ENCODE measurements at places on chromosomes 16 and 17.

GRCh38 chr17:57415751-57416207 is 159.5 kb downstream of the MSI2 start:
- no peak for DNase-seq

- no peak for DNase-seq
Measured at GRCh38 chr16:86050111-86050510, 151.1 kb downstream of the IRF8 start.

DNA sequence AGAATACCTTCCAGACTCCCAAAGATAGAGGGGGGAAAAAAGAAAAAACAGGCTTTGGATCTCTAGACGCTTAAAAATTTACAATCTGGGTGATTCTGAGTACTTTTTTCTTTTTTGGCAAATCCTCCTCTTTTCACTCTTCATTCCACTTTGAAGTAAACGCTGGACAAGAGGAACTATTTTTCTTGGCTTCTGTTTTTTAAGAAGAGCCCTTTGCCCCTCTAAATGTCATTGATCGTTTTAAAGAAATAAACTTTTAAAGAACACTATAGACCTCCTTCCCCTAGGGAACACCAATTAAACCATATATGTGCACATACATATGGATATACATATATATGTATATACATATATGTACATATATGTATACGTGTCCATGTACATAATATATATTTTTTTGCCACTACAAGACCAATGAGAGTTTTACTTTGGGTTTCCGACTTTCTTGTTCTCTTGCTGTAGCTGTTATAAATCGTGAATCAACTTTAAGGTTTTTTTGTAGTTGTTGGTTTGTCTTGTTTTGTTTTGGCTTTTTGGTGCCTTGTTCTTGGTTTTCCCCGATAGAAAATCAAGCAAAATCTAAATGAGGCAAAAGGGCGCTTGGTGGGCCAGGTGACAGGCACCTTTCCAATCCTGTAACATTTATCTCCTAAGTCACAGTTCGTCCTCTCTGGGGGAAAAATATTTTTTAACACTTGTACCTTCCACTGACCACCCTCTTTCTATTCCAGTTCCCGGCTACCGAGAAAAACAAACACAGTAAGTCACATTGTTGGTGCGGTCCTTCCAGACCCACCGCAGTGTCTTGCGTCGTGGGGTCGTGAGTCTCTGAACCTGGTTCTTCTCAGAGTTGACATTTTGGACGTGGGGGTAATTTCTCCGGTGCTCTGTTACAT is 4.4 kb downstream of the FOXF1 start:
- DNase-seq, result no peak

DNA sequence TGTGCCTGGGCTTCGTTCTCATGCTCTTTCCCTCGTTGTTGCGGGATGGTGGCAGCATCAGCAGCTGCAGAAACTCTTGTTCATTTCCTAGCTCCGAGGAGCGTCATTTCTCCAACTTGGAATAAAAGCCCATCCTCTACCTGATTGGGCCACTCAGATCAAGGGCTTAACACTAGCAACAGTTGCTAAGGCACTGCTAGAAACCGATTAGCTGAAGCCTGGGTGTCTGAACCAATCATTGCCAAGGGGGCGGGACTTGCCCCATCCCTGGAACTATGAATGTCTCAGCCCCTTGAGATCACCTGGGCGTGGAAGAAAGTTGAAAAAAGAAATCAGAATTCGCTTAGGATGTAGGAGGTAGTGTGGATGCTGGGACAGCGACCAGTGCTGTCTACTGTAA is 145.3 kb downstream of the FOXL1 start:
- DNase-seq, result no peak

- DNase-seq, result no peak
Measured at GRCh38 chr17:77422104-77422747, 281.5 kb downstream of the SEC14L1 start.

DNA sequence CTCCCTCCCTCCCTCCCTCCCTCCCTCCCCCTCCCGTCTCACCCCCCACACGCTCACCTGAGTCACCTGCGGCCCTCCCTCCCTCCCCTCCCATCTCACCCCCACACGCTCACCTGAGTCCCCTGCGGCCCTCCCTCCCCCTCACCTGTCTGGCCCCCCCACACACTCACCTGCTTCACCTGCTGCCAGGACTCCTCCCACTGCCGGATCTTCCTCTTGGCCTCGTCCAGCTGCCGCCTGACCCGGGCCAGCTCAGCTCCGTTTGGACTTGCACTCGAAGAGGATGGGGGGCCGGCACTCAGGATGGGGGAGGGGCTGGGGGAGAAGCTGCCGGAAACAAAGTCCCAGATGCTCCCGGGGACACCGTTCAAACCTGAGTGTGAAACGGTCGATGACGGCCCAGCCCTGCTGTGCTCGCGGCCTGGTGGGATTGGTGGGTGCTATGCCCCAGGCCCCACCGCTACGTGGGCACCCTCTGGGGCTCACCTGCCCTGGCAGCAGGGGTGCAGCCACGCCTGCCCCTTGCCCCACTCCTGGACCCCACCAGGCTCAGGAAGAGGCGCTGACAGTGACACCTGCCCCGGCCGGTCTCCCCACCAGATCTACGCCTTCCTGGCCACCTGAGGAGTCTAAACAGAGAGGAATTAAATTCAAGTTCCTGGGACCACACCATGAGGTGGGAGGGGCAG is 15.9 kb downstream of the GNPTG start:
- no peak for DNase-seq

DNA sequence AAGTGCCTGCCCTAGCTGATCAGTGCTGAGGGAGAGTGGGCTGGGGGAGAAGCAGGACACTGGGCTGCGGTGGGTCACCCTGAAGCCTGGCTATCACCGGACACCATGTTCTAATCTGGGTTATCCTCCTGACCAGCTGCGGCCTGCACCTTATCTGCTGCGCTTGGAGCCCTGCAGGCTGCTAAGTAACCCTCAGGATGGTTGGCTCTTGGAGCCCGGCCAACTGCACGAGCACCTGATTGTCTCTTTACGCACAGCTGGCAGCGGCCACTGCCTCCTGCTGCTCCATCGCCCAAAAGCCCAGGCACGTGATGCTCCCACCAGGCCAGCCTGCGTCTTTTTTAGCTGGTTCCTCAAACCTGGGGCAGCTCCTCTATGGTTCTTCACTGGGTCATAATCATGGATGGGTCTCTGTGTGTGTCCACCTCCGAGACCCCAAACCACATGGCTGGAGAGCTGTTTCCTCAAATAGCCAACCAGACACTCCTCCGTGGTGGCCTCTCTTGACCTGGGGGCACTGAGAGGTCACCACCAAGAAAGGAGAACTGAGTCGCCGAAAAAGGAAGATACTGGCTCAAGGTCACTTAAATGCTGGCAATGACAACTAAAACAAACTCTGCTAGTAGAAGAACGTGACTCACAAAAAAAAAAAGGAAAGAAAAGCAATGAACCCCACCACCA is 21.7 kb downstream of the SPHK1 start:
- no peak for DNase-seq

GRCh38 chr17:74704544-74704943 is 8.2 kb downstream of the CD300LF start:
- DNase-seq, result no peak

- DNase-seq, result no peak
Measured at GRCh38 chr17:20800146-20800545, 220.6 kb downstream of the CDRT15L2 start.

DNA sequence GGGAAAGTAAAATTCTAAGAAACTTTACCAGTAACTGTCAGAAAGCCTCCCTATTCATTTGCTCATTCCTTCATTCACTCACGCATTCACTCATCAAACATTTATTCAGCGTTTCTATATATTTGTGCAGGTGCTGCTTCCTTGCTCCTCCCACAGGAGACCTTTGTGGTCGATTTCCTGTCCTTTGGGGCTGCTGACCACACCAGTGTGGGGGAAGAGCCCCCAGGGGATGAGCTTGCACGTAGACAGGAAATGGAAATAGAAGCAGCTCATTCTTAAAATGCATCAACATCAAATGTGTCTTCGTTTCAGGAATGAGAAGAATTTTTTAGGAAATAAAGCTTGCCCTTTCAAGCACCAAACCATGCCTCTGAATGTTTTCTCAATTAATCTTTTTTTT is 9.6 kb downstream of the PIK3R6 start:
- DNase-seq, result peak; percentile 93

DNA sequence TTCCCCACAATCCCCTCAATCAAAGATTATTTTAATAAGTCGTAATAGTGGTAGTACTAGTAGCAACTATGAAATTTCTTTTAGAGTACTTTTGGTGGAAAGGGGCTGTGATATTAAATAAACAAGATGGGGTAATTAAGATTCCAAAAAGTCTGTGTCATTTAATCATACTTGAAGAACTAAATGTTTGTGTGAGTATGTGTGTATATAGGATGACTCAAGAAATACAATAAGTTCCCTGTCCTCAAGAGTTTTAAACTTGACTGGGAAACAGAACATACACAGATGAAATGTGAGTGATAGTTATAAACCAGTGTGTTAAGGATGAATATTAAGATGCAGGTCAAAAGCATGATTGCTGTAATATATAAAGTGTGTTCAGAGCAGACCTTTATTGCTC is 2.3 kb downstream of the ALDH3A2 start:
- no peak for DNase-seq

- no peak for DNase-seq
Measured at GRCh38 chr17:38674014-38674748, 576 bp downstream of the EPOP start.

DNA sequence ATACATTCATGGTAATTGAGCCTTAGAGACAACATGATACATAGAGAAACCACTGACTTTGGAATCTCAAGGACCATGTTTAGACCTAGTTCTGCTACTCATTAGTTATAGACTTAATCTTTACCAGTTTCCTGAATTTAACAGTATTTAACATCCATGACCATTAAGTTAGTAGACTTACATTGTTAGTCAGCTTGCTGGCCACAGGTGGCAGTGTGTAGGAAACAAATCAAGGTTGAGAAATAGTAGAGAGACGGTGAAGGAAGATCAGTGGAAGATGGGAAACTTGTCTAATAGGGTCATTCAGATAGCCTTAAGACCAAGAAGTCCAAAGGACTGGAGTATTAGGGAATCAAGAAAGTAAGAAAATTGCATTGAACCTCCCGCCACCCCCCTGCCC is 31.0 kb downstream of the OMG start:
- DNase-seq, result no peak

GRCh38 chr16:82236875-82237274 is 66.9 kb upstream of the MPHOSPH6 start:
- no peak for DNase-seq

DNA sequence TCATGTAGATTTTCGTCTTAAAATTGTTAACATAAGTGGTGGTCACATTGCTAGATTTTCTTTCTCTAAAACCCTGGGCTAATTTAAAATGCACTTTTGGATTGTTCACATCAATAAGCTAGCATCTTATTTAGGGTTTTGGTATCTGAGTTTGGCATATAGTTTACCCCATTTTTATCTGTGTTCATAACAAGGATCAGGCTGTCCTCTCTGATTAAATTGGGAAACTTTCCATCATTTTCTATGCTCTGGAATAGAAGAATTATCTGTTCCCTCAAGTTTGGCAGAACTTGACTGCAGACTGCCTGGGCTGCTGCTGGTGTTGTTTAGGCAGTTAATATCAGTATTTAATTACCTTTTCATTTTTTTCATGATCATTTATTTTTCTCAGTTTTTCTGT is 1.8 kb downstream of the SPECC1 start:
- no peak for DNase-seq

DNA sequence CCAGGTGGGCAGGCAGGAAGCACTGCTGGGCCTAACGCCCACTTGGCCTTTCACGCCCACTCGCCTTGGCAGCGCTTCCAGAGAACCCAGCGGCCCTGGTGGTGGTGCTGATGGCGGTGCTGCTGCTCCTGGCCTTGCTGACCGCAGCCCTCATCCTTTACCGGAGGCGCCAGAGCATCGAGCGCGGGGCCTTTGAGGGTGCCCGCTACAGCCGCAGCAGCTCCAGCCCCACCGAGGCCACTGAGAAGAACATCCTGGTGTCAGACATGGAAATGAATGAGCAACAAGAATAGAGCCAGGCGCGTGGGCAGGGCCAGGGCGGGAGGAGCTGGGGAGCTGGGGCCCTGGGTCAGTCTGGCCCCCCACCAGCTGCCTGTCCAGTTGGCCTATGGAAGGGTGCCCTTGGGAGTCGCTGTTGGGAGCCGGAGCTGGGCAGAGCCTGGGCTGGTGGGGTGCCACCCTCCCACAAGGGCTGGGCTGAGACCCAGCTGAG is 64.7 kb downstream of the MRC2 start:
- DNase-seq, result no peak

DNA sequence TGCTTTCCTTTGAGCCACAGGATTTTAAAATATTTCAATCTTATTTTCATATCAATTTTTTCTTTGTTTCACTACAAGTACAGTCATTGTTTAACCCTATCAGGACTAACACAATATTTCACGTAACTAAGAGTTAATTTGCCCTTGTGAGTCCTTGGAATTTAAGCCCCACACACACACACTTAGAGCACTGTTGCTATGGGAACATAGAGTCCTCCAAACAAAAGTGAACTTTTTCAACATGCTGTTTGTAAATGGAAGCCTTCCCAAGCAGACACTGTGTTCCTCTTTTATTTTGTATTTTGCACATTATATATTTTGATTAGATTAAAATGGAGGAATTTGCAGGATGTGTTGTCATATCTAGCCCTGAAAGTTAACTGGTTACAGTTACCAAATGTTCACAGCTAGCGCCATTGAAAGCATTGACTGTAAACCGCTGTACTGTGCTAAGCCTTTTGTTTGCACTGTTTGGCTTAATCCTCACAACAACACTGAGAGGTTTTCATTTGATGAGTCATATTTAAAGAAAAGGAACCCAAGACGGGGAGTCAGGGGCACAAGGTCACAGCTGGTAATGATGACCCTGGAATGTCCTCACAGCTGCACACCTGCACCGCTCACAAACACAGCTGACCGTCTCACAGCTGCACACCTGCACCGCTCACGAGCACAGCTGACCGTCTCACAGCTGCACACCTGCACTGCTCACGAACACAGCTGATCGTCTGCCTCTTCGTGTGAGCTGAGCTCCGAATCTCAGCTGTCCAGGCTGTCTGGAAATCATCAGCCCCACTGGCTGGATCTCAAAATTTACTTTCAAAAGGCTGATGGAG is 6.3 kb downstream of the HSBP1 start:
- DNase-seq, result no peak

- DNase-seq, result no peak
Measured at GRCh38 chr17:9432134-9432885, 143.3 kb downstream of the STX8 start.

- DNase-seq, result no peak
Measured at GRCh38 chr17:64627797-64628196, 34.3 kb downstream of the SMURF2 start.

DNA sequence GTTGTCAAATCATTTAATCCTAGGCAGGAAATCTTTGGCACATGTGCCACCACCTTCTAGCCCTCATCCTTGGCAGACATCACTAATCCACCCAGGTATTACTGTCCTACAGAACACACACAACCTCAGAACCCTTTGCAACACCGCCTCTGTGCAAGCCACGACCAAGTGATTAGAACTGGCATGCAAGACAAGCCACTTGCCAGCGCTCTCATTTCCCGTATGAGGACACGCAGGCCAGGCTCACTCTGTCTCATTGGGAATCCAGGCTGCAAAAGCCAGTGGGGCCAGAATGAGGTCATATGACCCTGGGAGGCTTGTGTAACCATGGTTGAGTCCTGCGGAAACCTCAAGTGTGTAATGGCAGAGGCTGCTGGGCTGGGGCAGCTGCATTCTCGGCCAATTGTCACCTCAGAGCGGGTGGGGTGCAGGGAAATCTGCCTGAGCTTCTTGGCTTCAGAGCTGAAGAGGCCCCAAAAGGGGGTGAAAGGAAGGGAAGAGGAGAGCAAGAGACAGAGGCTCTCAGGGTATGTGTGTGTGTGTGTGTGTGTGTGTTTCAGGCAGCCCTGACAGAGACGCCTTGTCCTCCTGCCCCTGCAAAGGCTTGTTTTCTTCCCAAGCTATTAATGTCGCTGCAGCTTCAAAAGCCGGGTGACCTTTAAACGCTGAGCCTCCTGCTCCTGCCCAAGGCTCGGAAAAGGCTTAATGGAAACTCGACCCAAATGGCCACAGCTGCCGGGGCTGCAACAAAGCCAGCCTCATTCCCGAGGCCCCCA is 43.2 kb upstream of the MRPS23 start:
- peak; percentile 97 for DNase-seq

Data from HS-5 (cell line).